ENCODE measurements at places on chromosomes 13 and 19.
A peak's percentile ranks its signal among the peaks of the same experiment; 100 is the strongest.

DNA sequence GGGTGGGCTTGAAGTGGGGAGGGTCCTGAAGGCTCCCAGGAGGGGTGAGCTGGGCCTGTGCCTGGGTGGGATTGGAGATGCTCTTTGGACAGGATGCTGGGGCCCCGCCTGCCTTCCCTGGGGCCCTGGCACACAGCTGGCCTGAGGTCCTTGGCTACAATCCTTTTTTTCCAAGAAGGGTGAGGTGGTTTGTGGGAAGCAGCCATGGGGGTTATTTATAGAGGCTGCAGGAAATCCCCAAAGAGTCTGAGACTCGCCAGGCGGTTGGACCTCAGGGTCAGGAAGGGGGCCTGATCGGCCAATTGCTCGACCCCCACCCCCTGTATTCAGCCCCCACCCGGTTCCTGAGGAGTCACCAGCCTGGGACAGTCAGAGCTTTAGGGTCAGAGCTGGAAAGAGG, 10.0 kb downstream of the GTPBP3 start:
- DNase-seq: peak; percentile 57

GRCh38 chr13:32125221-32125689, 93.7 kb downstream of the FRY start:
- no peak for DNase-seq

- DNase-seq: no peak
Measured at GRCh38 chr13:74158028-74158427, 23.8 kb upstream of the KLF12 start.

DNA sequence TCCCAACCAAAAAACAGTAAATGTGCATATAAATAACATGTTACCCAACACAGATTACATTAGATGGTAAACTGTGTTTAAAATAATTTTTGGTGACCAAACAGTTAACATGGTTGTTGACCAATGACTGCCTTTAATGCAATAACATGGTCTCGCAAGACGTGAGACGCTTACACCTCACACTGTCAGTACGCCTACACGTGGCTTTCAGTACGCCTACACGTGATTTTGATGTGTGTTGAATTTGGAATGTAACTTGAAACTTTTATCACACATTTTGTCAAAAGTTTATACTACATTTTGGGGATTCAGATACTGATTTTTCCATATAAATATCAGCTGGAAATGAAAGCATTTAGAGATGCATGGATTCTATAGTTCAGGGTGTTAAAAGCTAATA, 32.0 kb downstream of the SLC7A9 start:
- no peak for DNase-seq

- DNase-seq: no peak
Measured at GRCh38 chr19:30522341-30522740, 150.2 kb downstream of the ZNF536 start.
